ENCODE measurements at places on chromosomes 6 and 20.

GRCh38 chr6:156816505-156816904, 39.3 kb downstream of the ARID1B start:
- no peak for DNase-seq

DNA sequence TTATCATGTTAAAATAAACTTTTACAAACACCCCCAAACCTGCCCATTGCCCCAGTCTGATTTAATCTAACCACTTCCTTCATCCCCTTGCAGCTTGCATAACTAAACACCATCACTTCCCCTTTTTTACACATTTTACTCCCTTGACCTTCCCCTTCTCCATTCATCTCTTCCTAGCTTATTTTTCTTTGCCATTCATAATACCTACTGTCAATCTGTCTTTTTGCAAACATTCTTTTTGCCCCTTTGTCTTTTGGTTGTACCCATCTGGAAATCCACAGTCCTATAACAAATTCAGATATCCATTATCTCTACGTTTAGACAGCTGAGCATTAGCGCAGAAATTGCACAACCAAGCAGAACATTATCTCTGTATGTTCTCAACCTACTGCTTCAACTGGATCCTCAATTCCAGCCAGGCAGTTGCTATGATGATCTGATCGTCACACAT, 51.2 kb downstream of the C6orf52 start:
- no peak for DNase-seq

DNA sequence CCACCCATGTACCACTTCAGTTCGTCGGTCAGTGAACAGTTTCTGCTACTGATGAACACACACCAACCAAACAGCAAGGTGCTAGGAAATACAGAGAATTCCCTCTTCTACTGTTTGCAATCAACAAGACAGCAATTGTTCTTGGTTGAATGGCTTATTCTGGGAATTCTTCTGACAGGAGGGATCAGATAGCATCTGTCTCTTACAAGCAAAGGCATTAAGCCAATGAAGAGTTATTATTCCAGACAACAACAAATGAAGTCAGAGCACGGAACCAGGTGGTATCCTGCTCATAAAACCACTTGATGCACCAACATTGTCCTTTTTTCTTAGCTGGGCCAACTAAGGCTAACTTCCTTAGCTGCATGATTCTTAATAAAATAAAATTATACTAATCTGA, 37.8 kb downstream of the PTPRK start:
- DNase-seq = no peak

DNA sequence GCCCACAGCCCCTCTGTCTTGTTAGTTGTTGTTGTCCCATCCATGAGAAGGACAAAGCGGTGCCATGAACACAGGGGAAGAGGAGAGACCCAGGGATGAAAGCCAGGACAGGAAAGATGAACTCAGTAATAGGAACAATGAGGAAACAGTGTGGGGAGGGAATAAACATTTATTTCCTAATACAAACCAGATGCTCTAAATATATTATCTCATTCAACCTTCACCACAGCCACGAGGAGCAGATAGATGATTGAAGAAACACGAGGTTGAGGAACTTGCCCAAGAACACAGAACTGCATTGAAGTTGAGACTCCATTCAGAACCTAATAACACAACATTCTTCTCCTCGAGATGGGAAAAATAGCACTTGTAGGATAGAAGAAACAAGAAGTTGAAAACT, 53.0 kb upstream of the AIG1 start:
- DNase-seq = no peak

GRCh38 chr6:46221222-46221793, 50.5 kb upstream of the ENPP5 start:
- DNase-seq = no peak

- no peak for DNase-seq
These were observed 21.6 kb downstream of the KIAA1586 start for GRCh38 chr6:57068061-57068460.

GRCh38 chr6:16168858-16169257, 40.0 kb downstream of the MYLIP start:
- no peak for DNase-seq

DNA sequence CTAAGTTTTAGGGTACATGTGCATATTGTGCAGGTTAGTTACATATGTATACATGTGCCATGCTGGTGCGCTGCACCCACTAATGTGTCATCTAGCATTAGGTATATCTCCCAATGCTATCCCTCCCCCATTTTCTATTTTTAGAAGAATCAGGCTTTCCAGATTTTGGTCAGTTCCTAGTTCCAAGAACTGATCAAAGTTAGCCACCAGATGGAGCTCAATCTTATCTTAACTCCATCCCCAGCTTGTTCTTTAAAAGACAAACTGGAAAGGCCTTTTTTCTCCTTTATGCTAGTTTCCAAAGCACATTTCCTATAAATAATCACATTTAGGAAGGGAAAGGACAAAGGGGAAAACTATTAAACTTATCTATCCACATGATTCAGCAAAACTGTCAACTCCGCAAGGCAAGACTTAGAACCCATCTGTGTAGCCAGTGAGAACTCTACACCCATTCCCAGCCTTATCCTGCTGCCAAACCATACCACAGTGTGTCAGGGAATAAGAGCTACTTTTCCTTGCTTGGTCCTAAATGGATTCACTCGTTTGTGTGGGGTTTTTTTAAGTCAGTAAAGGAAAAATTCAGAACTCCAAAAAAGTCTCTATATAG, 22.8 kb upstream of the KHDC1 start:
- no peak for DNase-seq

DNA sequence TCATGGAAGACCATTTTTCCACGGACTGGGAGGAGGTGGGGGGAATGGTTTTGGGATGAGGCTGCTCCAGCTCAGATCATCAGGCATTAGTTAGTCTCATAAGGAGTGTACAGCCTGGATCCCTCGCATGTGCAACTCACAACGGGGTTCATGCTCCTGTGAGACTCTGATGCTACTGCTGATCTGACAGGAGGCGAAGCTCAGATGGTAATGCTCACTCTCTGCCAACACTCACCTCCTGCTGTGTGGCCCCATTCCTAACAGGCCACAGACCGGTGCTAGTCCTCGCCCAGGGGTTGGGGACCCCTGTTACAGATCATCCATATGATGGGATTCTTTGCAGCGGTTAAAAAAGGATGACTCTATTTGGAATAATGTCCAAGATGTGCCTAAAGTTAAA, 27.6 kb upstream of the BMP7 start:
- DNase-seq = no peak
